Fibroblast of the aortic adventitia (primary cell): ENCODE measurements at places on chromosomes 3 and 15.
A peak's percentile ranks its signal among the peaks of the same experiment; 100 is the strongest.

DNA sequence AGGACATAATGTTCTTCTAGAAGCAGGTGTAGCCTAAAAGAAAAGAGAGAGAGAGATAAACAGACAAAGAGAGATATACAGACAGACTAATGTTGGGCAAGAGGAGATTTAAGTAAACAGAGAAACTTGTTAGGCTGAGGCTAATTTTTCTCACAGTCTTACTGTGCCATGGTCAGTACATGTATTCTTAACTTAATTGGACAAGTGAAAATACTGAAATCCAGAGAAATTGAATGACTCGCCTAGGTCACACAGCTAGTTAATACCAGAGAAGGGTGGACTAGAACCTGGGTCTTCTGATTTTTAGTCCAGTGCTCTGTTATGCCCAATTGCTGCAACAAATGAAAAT lies 6.7 kb upstream of the ZNF609 start:
- DNase-seq: no peak

- DNase-seq: peak; percentile 18
These were observed 22.2 kb downstream of the MME start for GRCh38 chr3:155102329-155102728.

- DNase-seq: no peak
These were observed 964.7 kb downstream of the TUSC7 start for GRCh38 chr3:117674321-117674720.

GRCh38 chr3:190169877-190170276 lies 49.2 kb upstream of the P3H2 start:
- no peak for DNase-seq

DNA sequence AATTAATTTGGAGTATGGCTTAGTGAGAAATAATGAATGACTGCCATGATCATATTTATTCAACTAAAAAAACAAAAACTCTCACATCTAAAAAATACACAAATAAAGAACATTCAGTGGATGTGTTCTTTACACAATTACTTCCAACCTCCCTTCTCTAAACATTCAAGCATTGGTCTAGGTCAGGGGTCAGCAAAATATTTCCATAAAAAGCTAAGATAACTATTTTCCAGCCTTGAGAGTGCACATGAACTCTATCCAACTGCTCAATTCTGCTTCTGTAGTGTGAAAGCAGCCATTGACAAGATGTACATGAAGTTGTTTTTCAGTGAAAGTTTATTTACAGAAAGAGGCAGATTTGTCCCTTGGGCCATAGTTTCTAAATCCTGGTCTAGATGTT lies 406.3 kb downstream of the MAGI1 start:
- no peak for DNase-seq

DNA sequence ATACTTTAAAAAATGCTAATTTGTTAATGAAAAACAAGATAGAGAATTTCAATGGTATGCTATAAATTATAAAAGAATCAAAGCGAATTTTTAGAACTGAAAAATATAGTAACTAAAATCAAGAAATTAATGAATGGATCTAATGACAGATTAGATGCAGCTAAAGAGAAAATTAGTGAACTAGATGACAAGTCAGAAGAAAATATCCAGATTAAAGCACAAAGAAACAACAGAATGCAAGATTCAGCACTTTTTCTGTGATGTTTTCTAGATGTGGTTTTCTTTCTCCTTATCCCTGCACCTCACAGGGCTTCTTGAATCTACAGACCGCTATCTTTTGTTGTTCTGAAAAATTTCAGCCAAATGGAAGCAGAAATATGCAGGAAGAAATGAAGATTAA lies 54.4 kb downstream of the INO80 start:
- DNase-seq: no peak

DNA sequence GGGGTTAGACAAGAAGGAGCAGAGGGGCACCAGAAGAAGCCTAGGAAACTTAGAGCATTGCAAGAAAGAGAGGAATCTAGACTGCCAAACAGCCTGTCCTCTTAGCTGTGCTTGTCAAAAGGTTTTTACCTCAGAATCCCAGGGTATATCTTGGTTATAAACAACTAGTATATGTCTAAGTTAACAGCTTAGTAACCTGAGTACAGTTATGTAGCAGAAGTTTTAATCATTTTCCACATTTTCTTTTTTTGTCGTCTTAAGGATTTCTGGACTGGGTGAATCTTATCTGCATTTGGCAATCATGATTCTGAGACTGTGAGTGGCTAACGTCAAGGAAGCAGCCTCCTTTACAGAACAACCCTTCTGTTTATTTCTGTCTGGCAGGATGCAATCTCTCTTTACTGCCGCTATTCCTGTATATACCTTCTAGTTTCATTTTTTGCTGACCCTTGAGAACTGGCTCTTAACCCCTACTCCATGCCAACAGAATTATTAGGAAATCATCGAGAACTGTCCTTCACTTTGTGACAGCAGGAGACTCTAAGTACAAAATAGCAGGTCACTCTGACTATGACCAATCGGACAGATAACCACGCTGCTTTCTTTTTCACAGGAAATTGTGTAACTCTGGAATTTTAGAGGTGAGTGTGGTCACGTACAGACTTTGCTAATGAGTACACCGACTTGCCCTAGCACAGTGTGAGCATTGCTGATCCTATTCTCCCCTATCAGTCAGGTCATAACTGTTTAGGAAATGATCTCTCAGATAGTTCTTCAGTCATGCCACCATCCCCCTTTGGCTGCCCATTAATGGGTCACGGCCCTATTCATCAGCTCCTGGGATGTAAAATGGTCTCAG lies 3.3 kb upstream of the CP start:
- DNase-seq: peak; percentile 85

- no peak for DNase-seq
These were observed 17.7 kb downstream of the ATG7 start for GRCh38 chr3:11289864-11290263.

DNA sequence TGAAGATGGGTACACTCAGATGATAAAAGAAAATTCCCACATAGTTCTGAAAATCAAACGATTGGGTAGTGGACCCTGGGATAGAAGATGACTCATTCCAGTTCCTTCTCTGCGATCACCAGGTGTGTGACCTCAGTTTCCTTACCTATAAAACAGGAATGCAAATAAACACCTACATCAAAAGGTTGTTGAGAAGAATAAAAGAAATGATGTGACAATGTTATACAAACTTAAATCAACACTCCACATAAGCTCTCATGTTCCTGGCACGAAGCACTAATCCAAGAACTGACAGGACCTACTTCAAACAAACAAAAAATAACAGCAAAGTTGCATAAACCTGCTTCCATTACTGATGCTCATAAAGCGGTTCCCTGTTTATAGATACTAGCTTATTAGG lies 69.2 kb downstream of the RORA start:
- DNase-seq: no peak

- no peak for DNase-seq
These were observed 5.9 kb upstream of the GPR87 start for GRCh38 chr3:151322511-151322910.

DNA sequence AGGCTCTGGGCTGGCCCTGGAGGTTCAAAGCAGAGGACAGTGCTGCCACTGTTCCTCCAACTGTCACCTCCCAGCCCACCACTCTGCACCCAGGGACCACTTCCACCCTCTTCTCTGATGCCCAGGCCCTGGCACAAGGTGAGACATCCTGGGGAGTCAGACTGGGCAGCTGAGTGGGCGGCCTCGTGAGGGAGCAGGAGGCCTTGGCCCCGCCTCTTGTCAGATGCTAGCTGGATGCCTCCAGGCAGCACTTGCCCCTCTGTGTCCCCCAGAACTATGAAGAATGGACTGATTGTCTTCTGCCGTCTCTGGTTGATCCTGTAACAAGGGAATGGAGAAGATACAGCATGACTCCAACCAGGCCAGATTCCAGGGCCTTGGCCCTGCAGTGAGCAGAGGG lies 191.0 kb upstream of the LINGO1 start:
- DNase-seq: no peak

- DNase-seq: no peak
These were observed 52.7 kb downstream of the TRIM71 start for GRCh38 chr3:32870373-32871095.

GRCh38 chr3:13657660-13658435 lies 108.9 kb downstream of the FBLN2 start:
- no peak for DNase-seq

GRCh38 chr15:60993008-60993407 lies 236.1 kb downstream of the RORA start:
- peak; percentile 55 for DNase-seq

- peak; percentile 21 for DNase-seq
These were observed 12.6 kb downstream of the TIPARP start for GRCh38 chr3:156687023-156687422.

GRCh38 chr15:57792724-57793449 lies 86.4 kb downstream of the POLR2M start:
- no peak for DNase-seq

DNA sequence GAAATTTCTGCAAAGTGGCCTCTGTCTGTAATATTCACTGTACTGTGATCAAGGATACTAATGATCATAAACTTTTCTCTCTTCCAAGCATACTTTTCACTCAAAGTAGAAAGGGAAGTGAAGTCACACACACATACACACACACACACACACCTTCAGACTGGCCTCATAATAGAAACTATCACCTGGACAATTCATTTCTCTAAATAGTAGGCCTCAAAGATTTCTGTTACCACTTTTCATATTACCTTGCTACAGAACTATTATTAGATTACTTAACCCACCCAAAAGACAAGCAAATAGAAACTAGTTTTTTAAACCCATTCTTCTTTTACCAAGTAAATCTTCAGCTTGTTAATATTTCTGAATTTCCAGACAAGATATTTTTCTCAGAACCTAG lies 12.2 kb downstream of the CPB1 start:
- no peak for DNase-seq

DNA sequence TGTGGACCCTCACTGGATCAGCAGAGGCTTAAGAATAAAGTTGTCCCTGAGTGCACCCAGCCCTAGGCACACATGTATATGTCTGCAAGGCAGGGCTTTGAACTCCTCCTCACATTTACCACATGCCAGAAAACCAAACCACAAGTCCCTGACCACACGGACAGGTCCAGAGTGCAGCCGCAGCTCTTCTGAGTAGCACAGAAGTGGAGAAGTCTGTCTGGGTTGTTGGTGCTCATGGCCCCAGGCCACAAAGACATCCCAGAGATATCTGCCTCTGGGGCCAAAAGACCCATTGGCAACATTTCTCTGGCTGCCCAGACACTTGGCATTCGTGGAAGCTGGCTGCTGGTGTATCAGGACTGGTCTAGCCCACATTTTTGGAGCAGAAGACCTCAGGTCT lies 17.4 kb downstream of the SUSD5 start:
- no peak for DNase-seq

DNA sequence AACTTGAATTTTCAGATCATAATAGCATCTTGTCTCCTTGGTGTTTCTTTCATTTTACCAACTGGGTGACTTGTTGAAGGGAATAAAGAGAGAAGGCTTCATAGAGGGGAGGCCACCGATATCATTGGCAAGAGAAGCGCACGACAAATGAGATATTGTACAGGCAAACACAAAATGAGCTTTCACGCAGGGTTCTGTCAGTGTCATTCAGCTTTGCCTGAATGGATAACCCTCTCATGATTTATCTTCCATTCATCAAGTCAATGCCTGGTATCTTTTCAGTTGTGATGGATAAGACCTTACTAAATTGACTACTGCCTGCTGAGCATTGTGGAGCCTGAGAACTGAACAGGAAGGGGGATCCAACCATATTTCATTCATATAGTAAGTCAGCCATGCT lies 188.6 kb upstream of the EPHA3 start:
- DNase-seq: no peak

DNA sequence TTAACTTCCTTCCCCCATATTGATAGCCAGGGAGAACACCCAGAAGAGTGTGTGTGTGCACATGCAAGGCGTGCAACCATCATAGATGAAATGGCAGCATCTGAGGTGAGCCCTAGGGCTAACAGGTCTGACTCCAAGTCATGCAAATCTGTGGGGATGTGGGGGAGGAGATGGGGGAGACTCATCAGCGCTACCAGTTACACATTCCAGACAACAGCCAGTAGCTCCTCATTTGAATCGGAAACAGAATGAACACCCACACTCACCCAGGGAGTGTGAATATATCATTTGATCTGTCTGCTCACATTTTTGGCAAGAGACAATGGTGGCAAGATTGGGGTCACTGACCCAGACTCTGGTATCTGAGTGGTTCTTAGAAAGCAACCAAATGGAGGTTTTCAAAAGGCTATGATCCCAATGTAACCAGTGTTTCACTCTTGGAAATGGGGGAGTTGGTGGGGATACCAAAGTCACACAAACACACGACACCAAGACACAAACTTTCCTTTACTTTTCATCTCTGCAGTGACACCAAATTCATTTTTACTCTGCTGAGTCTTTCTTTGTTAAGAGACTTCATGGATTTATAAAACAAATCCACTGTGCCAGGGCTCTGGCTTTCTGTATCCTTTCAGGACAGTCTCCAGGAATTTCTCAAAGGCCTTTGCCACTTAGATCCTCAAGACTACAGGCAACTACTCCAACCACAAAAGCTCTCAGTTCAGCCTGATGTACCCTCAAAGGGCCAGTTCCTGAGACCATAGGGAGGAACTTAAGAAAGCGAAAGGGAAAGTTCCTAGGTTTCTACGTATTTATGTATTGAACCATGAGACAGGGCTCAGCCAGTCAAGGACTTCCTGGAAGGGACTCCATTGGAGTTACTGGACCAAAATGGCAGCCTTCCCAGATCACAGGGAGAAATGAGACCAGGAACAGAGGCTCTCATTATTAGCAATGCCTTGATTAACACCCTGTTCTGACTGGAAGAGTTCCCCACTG lies 2.2 kb downstream of the CDCP1 start:
- DNase-seq: peak; percentile 83

DNA sequence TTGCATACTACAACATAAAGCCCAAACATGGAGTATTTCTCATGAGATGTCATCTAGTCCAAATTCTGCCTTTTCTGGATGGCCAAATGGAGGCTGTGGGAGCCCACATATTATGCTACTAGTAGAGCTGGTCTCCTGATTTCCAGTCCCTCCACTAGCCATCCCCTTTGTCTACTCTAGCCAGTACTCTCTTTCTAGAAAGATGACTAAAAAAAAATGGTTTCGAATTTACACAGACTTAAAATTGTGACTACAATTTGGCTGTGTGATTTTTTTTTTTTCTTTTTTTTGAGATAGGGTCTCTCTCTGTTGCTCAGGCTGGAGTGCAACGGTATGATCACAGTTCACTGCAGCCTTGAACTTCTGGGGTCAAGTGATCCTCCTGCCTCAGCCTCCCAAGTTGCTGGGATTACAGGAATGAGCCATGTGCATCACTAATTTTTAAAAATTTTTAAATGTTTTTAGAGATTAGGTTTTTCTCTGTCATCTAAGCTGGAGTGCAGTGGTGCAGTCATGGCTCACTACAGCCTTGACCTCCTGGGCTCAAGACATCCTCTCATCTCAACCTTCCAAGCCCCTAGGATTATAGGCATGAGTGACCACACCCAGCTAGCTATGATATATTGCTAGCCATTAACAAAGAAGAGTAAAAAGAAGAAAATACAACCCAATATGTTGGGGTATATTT lies 273.9 kb downstream of the ADAMTSL3 start:
- DNase-seq: no peak

- peak; percentile 86 for DNase-seq
These were observed 20.9 kb downstream of the RAD54L2 start for GRCh38 chr3:51559411-51559888.

DNA sequence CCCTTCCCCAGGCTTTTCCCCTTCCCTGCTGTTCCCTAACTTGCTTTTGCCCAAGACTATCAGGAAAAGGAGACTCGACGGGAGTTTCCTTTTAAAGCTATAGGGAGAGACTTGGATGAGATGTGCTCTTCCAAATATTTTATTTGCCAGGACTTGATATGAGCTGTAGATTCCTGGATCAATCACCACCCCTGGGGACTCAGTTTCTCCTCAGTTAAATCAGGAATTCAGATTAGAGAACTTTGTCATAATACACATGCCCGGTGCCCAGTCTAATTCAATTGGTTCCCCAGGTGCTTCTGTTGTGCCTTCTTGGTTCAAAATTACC lies 46.6 kb downstream of the SMAD6 start:
- DNase-seq: no peak

GRCh38 chr15:57784081-57784511 lies 77.6 kb downstream of the POLR2M start:
- DNase-seq: peak; percentile 56
